ENCODE measurements at places on chromosomes 5 and 9.

- DNase-seq: no peak
Measured at GRCh38 chr5:84292788-84293653, 91.7 kb downstream of the EDIL3 start.

DNA sequence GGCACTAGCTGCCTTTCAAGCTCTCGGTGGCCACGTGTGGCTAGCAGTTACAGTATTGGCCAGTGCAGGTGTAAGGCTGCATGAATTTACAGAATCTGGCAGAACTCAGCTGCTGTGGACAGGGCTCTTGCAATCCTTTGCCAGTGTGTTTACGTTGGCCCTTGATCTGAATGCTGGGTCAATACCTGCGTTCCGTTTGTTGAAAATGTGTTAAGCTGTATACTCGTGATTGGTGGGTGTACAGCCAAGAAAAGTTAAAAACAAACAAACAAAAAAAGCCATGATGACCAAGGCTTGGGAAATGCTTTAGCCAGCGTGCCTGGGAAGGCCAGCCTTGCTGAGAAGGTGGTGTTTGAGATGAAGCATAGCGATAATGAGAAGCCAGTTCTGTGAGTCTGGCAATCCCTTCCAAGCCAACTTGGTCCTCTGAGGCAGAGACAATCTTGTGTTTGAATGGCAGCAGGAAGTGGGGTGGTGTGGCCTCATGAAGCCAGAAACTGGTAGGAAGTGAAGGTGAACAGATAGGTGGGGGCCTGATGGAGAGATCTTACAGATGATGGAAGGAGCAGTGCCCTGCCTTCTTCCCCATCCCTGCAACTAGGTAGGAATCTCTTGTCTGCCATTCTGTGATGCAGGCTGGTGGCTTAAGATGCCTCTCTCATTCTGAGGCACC is 820 bp upstream of the CFAP90 start:
- no peak for DNase-seq

GRCh38 chr5:169063316-169063953 is 237.5 kb downstream of the SLIT3 start:
- DNase-seq: no peak

GRCh38 chr5:65102371-65102975 is 333.7 kb downstream of the CWC27 start:
- no peak for DNase-seq

- DNase-seq: peak; percentile 54
Measured at GRCh38 chr9:37464426-37465248, 613 bp downstream of the ZBTB5 start.

DNA sequence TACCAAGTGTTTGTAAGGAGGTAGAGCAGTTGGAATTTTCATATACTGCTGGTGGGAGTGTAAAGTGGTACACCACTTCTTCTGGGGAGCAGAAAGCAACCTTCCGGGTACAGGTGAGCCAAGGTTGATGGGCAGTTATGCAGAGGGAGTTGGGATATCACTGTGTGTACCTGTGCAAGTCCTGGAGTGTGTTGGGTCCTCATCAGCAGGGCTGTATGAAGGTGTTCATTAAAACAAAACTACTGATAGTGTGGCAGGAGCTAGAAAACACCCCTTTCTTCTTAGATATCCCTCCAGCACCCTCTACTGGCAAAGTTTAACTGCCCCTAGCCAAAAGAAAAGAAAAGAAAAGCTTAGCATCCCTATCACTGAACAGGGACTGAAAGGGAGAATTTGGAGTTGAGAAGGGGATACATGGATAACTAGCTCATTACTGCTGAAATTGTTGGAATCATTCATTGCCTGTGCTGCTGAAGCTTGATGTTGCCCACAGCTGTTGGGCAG is 10.7 kb downstream of the MARCHF6 start:
- DNase-seq: no peak

- DNase-seq: no peak
Measured at GRCh38 chr5:78661691-78662090, 13.1 kb upstream of the LHFPL2 start.

DNA sequence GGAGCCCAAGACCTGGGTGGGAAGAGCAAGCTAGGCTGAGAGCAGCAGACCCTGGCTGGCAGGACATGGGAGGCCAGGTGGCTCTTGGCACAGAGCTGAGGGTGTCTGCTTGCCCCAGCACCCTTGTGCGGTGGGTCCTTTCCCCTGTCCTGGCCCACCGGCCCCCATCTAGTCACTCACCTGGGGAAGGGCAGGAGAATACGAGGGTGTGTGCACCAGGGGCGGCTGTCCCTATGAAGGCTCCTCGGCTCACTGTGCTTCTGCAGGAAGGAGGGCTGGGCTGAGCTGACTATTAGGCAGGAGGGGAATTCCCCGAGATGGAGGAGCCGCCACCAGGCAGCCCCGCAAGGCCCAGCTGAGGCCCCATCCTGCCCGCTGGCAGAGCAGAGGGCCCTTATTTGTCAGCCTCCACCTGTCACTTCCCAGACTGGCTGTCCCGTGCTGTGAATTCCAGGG is 6.1 kb upstream of the TNIP1 start:
- DNase-seq: no peak

DNA sequence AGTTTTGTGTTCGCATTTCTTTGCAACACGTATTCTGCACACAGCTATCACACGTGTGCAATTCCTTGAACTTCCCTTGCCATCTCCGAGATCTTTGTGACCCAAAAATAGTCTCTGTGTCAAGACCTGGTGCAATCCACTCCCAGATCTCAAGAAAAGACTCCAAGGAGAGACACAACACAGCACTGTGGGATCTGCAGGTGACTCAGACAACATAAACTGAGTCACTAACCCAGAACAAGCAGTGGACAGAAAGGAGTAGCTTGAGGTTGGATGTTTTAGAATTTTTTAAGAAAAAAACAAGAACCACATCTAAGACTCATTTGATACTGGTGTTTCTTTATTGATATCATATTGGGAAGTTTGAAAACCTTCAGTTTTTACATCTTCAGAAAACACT is 396.9 kb downstream of the AGTPBP1 start:
- DNase-seq: no peak

DNA sequence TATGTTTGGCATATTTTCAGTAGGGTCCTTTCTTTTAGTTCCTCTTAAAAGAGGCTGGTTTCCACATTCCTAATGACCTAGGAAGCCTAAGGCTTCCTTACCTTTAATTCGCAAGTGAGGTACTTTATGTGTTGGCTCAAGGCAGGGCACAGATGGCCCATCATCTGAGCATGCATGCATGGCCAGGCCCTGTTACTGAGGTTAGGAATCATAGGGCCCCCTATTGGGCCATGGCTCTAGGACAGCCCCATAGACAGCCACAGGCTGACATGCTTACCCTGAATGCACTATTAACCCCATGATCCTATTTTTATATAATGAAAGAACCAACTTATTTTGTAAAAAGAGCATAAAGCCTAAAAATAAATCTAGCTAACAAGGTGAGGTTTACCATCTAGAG is 271.4 kb downstream of the ELAVL2 start:
- DNase-seq: no peak

DNA sequence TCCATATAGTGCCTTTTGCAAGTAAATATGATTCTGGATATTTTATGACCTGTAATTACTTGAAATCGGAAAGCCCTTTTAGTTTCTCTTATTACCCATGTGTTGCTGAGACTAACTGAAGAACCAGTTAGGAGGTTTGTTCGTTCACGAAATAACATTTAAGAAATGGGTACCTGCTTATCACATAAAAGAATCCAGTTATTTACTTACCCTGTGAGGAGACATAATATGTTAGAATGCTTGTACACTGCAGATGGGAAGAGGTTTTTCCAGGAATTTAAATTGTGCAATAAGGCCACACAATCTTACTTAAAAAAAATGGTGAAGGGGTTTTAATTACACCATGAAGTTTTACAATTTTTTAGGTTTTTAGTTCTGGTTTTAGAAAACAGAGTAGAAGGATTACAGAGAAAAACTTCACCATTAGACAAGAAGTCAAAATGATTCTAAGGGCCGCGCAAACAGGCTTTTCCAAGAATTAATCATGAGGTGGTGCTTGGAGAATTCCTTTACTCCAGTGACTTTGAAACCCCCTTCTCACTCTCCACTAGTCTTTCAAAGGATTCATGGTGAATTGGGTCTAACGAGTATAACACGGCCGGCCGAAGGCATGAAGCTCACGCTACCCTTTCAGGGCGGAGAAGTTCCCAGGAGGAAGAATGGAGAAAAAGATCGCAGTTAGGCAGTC is 1.1 kb upstream of the PTGER4 start:
- no peak for DNase-seq

GRCh38 chr9:79883073-79883645 is 311.4 kb downstream of the TLE4 start:
- no peak for DNase-seq

DNA sequence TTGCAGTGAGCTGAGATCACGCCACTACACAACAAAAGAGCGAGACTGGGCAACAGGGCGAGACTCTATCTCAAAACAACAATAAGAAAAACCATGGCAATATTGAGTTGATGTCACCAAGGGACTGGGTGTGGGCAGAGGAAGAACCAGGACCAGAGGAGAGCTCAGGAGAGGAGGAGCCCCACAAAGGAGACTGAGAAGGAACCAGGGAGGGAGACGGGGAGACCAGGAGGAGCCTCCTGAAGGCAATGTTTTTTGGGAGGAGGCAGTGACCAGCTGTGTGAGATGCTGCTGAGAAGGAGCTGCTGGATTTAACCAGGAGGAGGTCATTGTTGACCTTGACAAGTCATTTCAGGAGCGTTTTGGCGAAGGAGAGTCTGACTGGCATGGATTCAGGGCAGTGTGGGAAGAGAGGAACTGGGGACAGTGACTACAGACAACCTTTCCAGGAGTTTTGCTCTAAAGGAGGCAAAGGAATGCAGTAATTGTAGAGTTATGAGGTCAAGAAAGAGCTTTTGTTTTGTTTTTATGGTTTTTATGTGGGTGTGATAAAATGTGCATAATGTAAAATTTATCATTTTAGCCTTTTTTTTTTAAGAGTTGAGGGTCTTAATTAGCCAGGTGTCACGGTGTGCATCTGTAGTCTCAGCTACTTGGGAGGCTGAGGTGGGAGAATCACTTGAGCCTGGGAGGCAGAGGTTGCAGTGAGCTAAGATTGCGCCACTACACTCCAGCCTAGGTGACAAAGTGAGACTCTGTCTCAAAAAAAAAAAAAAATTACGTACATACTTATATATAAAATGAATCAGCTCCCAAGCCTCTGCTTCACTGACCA is 17.9 kb downstream of the TRUB2 start:
- DNase-seq: no peak

DNA sequence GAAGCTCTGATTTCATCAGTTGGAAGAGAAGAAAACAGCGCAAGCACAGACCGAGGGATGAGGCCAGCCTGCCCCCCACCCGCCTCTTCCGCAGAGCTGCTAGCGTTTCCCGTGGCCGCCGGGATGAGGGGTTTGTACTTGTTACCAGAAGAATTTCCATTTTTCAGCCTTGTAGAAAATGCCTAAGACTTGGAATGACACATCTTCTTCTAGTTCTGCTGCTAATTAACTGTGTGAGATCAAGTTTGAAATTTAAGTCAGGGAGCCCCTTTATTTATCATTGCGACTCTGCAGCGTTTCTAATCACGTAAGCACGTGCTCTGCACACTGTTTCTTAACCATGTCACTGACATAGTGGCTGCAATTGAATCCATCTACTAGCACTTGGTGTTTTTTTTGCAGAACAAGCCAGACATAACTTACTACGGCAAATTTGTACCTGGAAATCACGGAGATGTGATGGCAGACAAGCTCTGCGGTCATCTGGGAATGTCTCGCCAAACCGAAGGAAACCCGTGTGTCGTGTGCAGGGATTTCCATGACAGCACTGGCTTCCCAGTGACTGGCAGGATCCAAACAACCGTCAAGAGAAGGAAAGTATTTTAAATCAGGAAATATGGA is 41.8 kb upstream of the ROR2 start:
- no peak for DNase-seq

DNA sequence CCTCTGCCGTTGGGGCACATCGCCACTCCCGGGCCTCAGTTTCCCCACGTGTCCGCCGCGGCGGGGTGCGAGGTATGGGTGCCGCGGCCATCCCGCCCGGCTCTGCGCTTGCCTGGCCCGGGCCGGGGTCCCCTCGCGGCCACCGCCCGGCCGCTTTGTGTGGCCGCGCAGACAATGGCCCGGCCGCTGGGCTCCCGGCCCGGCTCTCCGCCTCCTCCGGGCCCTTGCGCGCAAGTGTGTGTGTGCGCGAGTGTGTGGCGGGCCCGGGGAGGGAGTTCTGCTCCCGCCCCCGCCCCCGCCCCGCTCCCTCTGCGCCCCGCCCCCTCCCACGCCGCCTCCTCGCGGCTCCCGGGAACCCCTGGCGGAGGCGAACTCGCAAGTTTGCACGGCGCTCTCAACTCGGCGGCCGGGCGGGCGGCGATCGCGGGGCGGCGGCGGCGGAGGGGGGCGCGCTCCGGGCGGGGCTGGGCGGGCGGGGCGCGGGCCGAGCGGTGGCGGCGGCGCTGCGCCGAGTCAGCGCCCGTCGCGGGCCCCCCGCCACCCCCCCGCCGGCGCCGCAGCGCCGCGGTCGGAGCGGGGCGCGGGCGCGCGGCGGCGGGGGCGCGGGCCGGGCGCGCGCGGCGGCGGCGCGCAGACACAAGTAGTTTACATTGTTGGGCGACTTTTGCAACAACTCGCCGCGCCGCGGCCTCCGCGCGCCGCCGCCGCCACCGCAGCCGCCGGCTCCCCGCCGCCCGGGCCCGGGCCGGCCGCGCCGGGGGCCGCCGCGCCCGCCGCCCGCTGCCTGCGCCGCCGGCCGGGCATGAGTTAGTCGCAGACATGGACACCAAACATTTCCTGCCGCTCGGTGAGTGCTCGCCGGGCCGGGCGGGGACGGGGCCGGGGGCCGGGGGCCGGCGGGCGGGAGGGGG is at the start of gene RXRA:
Gene RXRA (plus strand): TSS at position 643 of the 911 bp plus-strand sequence. CDS start 177 bp downstream, at position 820.
- DNase-seq: peak; percentile 84

- DNase-seq: no peak
Measured at GRCh38 chr5:15951550-15951949, 228.0 kb downstream of the MARCHF11 start.

- no peak for DNase-seq
Measured at GRCh38 chr5:139068060-139068459, 130.1 kb downstream of the SIL1 start.

Data from amniotic stem cell (primary cell).